ENCODE measurements at places on chromosomes 7 and 10. TPM values are rescaled to one million over a fixed set of nuclear protein-coding genes. Genes with fewer than 3 reads are reported as not detected.

DNA sequence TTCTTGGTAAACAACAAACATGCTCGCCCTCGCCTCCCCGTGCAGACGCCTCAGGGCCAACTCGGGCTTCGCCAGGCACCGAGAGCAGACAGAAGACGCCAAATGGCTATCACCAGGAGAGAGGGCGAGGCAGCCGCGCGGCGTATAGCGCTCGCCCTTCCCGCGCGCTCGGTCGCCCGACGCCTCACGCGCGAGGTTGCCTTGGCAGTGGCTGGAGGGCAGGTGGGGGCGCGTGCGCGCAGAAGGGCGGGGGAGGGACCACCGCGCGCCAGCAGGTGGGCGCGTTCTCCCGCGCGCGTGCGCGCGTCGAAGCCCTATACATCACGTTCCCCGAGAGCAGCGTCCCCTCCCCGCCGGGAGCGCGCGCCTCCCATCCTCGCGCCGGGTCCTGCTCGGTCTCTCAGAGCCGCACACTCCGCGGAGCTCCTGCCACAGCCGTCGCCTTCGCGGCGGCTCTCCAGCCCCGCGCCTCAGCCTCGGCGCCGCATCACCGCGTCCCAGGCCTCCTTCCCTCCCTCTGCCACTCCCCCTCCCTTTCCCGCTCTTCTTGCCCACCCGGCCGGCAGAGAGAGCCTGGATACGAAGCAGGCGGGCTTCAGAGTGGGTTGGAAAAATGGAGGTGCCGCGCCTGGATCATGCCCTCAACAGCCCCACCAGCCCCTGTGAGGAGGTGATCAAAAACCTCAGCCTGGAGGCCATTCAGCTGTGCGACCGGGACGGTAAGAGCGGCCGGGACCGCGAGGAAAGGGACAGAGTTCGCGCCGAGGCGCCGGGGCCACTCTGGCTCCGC is at the start of gene PHYHIPL:
Gene PHYHIPL (plus strand): TSS at position 403 of the 790 bp plus-strand sequence. CDS start 211 bp downstream, at position 614.
- DNase-seq, result peak; percentile 24

DNA sequence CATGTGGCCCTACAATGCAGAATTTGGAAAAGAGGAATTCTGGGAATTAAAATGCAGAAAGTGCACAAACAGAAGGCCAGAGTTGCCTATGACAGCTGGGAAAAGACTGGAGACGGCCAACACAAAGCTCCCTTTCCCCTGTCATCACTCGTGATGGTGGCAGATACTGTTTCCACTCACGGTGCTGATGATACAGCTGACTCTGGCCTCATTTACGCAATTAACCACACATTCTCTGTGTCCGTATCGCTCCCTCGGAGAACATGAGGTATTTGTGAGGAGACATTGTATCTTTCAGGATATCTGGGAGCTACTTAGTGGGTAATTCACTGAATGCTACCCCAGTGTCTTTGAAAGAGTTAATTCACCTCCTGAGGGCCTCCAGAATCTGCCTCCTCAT is 172.8 kb downstream of the TAX1BP1 start:
- no peak for DNase-seq

NOC3L gene
- 18.3 TPM for total RNA-seq

- no peak for DNase-seq
These were observed 52.1 kb upstream of the CAV2 start for GRCh38 chr7:116447436-116447835.

SRRM3 gene
- total RNA-seq, result not detected

DNA sequence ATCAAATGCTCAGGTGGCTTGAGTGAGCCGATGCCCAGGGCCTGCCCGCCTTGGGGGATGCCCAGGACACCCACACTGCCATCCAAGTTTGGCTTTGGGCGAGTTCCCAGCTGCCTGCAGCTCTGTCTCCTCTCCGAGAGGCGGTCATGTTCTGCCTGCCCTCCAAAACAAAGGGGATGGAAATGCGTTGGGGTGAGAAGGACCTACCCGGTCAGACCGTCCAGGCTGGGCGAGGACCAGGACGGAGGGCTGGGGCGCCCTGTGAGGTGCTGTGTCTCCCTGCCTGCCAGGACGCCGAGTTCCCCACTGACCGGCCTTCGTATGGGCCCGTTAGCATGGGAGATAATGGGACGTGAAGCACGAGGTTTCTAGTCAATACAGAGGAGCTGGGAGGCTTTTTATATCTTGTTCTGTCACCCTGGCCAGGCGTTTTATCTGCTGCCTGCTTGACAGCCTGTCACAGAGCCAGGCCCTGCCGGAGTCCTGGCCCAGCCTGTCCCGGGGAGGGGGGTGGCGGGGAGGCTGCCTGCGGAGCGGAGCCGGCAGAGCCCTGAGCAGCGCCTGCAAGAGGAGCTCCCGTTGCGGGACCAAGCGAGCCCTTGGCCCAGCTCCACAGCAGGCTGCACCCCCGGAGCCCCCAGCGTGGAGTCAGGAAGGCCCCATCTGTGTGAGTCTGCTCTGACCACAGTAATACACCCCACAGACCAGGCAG is 22.0 kb upstream of the ELFN1 start:
- no peak for DNase-seq

DNA sequence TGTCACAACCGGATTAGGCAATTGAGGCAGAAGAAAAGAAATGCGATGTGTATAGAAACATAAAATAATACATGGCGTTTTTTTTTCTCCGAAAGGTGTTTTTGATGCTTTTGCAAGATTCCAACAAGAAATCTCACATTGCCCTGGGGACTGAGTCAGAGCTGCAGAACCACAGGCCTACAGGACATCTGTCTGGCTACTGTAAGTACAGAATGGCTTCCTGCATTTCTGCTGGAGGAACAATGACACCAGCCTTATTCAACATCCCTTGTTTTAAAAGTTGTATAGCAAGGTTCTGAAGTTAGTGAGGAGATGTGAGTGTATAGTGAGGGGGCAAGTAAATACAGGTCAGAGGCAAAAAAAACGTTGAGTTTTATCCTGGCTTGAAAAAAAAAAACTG is 256.4 kb downstream of the ABCA13 start:
- no peak for DNase-seq

DNA sequence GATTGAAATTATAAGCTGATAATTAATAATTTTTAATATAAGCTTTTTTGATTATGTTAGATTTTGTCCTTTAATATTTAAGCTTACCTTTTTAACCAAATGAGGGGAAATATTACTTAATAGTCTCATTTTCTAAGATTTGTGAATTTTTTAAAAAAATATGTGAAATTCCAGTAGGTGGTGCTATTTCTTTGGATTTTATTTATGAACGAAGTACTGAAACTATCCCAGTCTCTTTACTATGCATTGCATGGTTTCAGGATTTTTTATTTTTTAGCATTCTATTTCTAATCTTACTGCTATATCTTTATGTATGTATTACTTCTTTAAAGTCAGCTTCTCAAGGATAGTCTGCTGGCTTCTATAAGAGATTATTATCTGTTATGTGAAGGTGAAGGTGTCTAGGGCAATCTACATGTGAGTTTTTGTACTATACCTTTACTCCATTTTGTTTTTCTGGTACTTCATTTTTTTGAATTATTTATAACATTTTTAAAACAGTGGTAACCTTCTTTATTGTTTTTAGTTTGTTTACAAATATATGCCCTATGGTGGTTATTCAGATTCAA is 78.3 kb downstream of the ATRNL1 start:
- DNase-seq, result no peak

GRCh38 chr7:7639421-7639820 is 1.1 kb upstream of the UMAD1 start:
- no peak for DNase-seq
